ENCODE measurements at places on chromosomes 11 and 22. TPM values are rescaled to one million over a fixed set of nuclear protein-coding genes. Genes with fewer than 3 reads are reported as not detected.

- no peak overlapping the region for H3K27ac ChIP-seq
- H3K4me3 ChIP-seq, result no peak overlapping the region
- no peaks in the 10 kb centered on the region for H3K27me3 ChIP-seq
- peaks cover 18% of the 10 kb centered on the region for H3K4me1 ChIP-seq
Measured at GRCh38 chr11:12048936-12049790, 40.7 kb upstream of the DKK3 start.

DNA sequence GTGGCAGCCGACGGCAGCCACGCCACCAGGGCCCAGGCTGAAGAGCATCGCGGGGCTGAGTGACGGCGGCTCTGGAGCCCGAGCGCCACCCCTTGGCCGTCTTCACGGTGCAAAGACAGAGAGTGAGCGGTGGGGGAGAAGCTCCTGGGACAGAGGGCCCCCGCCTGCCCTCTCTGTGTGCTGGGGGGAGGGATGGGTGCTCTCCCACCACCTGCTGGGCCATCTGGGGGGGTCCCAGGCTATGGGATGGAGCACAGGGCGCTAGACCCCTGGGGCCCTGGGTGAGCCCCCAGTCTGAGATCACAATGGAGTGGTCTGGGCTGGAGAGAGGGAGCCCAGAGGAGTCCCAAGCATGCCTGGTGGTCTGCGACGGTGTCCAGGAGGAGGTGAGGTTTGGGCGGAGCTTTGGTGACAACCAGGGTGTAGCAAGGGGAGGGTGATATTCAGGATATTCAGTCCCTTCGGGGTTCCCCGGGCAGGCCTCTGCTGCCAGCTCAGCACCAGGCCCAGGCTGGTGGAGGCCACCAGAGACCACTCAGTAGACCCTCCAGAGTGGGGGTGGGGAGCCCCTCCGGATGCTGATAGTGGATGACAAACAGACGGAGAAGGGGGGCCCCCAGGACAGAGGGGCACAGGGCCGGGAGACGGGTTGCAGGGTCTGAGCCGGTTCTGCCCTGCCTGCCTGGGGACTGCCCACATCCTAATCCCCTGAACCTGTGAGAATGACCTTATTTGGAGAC lies 78.1 kb upstream of the PRR5 start:
- no peak overlapping the region for H3K4me3 ChIP-seq
- H3K27me3 ChIP-seq, result no peaks in the 10 kb centered on the region
- no peaks in the 10 kb centered on the region for H3K36me3 ChIP-seq
- no peak overlapping the region for H3K27ac ChIP-seq
- no peak for DNase-seq

GRCh38 chr22:30015846-30016245 lies 64.4 kb upstream of the HORMAD2 start:
- H3K4me3 ChIP-seq, result no peak overlapping the region
- DNase-seq, result no peak
- peaks cover 7% of the 10 kb centered on the region for H3K36me3 ChIP-seq
- H3K4me1 ChIP-seq, result no peaks in the 10 kb centered on the region
- H3K27me3 ChIP-seq, result no peaks in the 10 kb centered on the region

GRCh38 chr22:38504731-38505540 lies 1.2 kb downstream of the DDX17 start:
- peaks cover 38% of the 10 kb centered on the region for H3K36me3 ChIP-seq
- no peaks in the 10 kb centered on the region for H3K27me3 ChIP-seq
- peak overlapping the region; percentile 99 for H3K27ac ChIP-seq
- H3K4me1 ChIP-seq, result peaks cover 21% of the 10 kb centered on the region

- H3K36me3 ChIP-seq, result no peaks in the 10 kb centered on the region
- DNase-seq, result no peak
- H3K4me3 ChIP-seq, result no peak overlapping the region
- H3K27me3 ChIP-seq, result no peaks in the 10 kb centered on the region
- H3K27ac ChIP-seq, result no peak overlapping the region
Measured at GRCh38 chr11:99240192-99241030, 219.7 kb downstream of the CNTN5 start.

GRCh38 chr11:45407226-45407625 lies 121.1 kb upstream of the SYT13 start:
- no peaks in the 10 kb centered on the region for H3K36me3 ChIP-seq
- H3K27ac ChIP-seq, result no peak overlapping the region
- DNase-seq, result no peak

DNA sequence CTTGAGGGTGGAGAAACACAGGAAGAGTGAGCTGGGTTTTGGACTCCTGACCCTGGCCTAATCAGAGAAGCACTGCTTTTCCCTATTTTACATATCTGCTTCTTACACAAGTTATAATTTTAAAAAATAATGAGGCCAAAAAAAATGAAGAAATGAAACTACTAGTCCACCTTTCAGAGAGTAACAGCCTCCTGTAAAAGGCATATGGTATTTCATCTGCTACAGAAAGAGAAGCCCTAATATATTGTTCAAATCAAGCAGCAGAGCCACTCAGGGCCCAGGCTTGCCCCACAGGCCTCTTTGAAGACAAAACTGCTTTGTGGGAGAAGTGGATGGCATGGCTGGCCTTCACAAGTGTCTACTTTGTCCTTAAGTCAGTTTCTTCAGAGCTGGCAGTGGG lies 10.0 kb downstream of the DIXDC1 start:
- no peak overlapping the region for H3K4me3 ChIP-seq
- H3K27ac ChIP-seq, result no peak overlapping the region
- no peak for DNase-seq
- H3K4me1 ChIP-seq, result no peaks in the 10 kb centered on the region
- no peaks in the 10 kb centered on the region for H3K27me3 ChIP-seq

DNA sequence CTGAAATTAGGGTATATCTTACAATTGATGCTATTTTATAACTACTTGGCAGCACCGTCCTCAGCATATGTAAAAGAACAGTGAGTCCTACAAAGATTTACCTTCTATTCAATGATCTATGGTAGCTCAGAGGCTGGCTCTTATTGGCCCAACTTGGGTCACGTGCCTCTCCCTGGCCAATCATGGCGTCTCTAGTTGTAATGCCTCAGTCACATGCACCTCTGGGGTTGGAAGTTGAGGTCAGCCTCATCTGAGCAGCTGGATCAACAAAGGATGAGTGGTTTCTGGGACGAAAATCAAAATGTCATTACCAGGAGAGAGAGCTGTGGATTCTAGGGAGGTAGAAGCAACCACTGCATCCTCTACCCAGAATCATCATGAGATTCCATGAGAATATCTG lies 22.9 kb upstream of the ASPHD2 start:
- no peaks in the 10 kb centered on the region for H3K4me1 ChIP-seq
- H3K36me3 ChIP-seq, result no peaks in the 10 kb centered on the region
- H3K27me3 ChIP-seq, result peaks cover 26% of the 10 kb centered on the region
- no peak overlapping the region for H3K4me3 ChIP-seq
- DNase-seq, result no peak

DNA sequence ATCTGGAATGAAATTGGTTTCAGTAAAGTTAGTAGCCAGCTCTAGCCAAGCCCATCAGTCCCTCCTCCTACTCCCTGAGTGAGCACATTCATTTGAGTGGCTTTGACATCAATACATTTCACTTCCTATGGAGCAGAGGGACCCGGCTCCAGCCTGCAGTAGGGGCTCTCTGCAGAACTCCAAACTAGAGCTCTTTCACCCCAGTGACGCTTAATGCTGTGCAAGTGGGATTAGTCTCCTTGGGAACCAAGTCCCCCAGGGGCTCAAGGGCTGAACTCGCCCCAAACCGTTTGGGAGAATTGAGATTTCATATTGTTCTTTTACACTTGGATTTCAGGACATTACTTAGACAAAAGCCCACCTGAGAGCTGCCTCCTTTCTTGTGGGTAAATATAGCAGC lies 4.4 kb upstream of the FAM181B start:
- H3K27me3 ChIP-seq, result peaks cover 25% of the 10 kb centered on the region
- H3K4me3 ChIP-seq, result no peak overlapping the region
- no peaks in the 10 kb centered on the region for H3K36me3 ChIP-seq
- H3K4me1 ChIP-seq, result no peaks in the 10 kb centered on the region
- DNase-seq, result no peak

DNA sequence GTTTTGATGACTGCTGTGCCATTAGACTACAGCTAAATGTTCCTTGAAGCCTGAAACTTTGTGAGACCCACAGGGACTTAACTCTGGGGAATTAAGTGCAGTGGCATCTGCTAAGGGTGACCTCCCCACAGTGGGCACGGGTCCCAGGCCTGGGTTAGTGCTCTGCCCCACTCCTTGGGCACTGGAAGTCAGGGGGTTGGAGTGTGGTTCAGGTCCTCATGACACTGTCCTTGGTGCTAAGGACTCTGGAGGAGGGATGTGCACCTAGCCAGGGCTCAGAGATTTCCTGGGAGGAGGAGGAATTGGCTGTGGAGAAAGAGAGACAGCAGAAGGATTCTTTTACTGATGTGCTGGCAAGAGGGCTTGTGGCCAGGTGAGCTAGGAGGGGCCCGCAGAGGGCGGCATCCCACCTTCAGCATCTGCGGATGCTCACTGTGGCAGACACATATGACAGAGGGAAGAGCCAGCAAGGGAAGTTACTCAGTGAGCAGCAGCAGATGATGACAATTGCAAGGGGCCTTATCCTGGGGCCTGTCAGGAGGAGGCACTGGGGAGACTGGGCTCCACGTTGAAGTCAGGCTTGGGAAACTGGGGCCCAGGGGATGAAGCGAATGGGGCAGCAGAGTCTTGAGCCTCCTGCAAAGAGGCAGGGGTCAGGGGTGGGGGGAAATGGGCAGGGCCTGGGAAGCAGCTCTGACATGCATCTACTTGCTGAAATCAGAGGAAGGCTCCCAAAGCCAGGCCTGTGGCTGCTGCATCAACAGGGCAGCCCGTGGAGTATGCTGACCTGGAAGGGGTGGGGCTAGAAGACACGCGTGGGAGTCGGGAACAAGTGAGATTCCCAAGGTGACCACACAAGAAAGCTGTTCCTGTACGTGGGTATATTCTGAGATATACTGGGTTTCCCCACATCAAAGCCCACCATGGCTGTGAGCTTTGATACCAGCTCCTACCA lies 144.0 kb downstream of the MPPED1 start:
- no peaks in the 10 kb centered on the region for H3K36me3 ChIP-seq
- no peak overlapping the region for H3K27ac ChIP-seq
- peaks cover 15% of the 10 kb centered on the region for H3K27me3 ChIP-seq
- no peaks in the 10 kb centered on the region for H3K4me1 ChIP-seq
- no peak overlapping the region for H3K4me3 ChIP-seq
- no peak for DNase-seq

- DNase-seq, result no peak
- no peak overlapping the region for H3K27ac ChIP-seq
- H3K4me1 ChIP-seq, result no peaks in the 10 kb centered on the region
- no peak overlapping the region for H3K4me3 ChIP-seq
- peaks cover 34% of the 10 kb centered on the region for H3K27me3 ChIP-seq
Measured at GRCh38 chr11:128302425-128303186, 284.8 kb downstream of the ETS1 start.

DNA sequence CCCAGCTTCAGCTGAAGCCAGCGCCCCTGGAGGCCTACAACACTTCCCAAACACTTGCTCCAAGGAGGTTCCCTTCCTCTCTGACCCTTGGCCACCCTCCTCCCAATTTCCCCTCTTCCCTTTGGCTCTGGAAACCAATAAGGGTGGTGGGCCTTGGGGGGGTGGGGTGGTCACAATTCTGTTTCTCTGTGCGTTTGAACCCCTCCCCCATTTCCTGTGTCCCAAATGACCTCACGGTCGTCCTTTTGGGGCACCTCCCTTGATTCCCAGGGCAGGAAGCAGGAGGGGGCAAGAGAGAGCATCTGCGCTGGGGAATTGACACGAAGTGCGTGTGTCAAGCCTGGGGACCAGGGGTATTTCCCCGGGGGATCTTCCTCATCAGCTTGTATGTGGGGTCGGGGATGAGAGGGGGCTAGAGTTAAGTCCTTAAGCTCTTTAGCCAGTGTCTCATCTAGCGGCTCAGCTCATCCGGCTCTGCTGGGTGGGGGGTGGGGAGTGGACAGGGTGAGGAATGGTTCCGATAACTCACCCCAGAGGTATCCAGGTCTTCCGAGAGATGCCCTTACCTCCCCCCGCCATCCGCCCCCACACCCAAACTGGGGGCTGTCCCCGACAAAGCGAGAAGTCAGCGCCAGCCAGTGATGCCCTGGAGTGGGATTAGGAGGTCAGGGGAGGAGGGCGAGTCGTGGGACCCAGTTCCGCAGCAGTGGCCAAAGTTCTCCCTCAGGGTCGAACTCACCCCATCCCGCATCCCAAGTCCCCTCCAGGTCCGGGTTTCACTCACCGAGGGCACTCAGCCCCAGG lies 587 bp downstream of the ESAM start:
- H3K36me3 ChIP-seq, result no peaks in the 10 kb centered on the region
- DNase-seq, result no peak
- H3K4me1 ChIP-seq, result peaks cover 20% of the 10 kb centered on the region
- peak overlapping the region; percentile 77 for H3K4me3 ChIP-seq
- H3K27ac ChIP-seq, result peak overlapping the region; percentile 84
- H3K27me3 ChIP-seq, result no peaks in the 10 kb centered on the region

DNA sequence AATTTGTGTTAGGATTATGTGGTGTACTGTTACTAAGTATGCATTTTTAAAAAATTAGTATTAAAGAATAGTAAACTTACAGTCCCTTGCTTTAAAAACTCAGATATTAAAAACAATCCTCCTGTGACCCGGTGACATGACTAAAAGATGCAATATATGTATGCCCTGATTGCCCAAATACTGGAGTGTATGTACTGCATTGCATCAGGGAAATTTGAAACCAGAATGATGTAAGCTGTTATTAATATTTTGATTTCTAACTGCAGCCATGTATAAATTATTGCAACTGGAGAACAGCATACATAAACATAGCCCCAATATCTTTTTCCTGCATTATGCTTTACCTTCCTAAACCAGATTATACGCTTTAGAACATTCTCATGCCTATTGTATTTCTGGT lies 3.7 kb upstream of the HSPA8 start:
- no peak overlapping the region for H3K27ac ChIP-seq
- H3K36me3 ChIP-seq, result peaks cover 18% of the 10 kb centered on the region
- H3K4me1 ChIP-seq, result peaks cover 18% of the 10 kb centered on the region
- H3K4me3 ChIP-seq, result no peak overlapping the region

DNA sequence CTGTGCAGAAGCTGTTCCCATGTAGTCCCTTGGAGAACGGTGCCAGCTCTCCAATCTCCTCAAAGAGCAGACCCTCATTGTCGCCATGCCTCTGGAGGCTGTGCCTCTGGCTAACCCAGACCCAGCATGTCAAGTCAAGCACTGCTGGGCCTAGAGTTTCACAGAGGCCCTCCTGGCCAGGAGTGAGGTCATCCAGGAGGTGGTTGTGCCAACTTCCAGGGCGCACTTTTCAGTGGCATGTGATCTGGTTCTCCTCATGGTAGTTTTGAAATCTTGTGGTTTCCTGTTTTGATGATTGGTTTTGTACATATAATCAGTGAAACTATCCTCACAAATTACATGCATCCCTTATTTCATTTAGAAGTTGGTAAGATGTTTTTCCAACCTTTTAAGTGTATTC lies 78.9 kb downstream of the PPFIBP2 start:
- H3K27me3 ChIP-seq, result no peaks in the 10 kb centered on the region
- no peak overlapping the region for H3K4me3 ChIP-seq
- H3K27ac ChIP-seq, result no peak overlapping the region
- no peak for DNase-seq
- no peaks in the 10 kb centered on the region for H3K36me3 ChIP-seq
- peaks cover 4% of the 10 kb centered on the region for H3K4me1 ChIP-seq

GRCh38 chr22:38830026-38830844 lies 13.6 kb downstream of the NPTXR start:
- no peak for DNase-seq
- no peaks in the 10 kb centered on the region for H3K36me3 ChIP-seq
- H3K27me3 ChIP-seq, result no peaks in the 10 kb centered on the region
- no peak overlapping the region for H3K27ac ChIP-seq

GRCh38 chr11:61162092-61162941 lies 1.1 kb upstream of the VPS37C start:
- peak overlapping the region; percentile 97 for H3K27ac ChIP-seq
- H3K36me3 ChIP-seq, result peaks cover 7% of the 10 kb centered on the region
- peak; percentile 82 for DNase-seq

Gene SMCO4
- 23.1 TPM for total RNA-seq

Gene CDKN1C
- total RNA-seq, result 24.0 TPM

Gene FAM227A
- 3.9 TPM for total RNA-seq

Gene CDC42EP1
- total RNA-seq, result 160 TPM

Gene VPREB1
- total RNA-seq, result not detected

Gene TMX2
- total RNA-seq, result 93.9 TPM

Gene DUSP8
- 10.2 TPM for total RNA-seq

Gene MMP8
- not detected for total RNA-seq

All from HCT116 (cell line).